ENCODE measurements at places on chromosomes 7 and 10. TPM values are rescaled to one million over a fixed set of nuclear protein-coding genes. Genes with fewer than 3 reads are reported as not detected.

Gene DRGX
- not detected for total RNA-seq

Gene UPK3B
- total RNA-seq: not detected

Gene STAG3
- total RNA-seq: 8.3 TPM

Gene FOXP2
- not detected for total RNA-seq

Gene CCL24
- total RNA-seq: not detected

Gene TUBAL3
- not detected for total RNA-seq

DNA sequence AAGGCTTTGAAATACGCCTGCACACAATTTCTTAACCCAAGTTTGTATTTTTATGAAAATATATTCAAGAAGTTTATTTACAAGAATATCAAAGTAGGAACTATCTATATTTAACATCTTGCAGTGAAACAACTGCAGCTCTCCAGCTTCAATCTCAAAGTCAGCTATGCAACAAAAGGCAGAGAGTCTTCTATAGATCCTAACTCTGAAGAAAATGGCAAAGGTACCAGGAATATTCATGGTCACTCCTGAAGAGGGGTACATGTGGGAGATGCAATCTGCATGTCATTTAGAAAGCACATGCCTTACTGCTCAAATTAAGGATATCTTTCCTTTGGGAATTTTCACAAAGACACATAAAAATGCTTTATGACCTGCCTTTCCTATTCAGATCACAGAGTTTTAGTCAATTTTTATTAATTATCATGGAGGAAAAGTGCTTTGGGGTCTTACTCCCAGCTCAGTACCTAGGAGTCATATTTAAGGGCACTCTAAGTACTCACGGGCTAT, 1.5 kb downstream of the ANK3 start:
- no peak for DNase-seq

- DNase-seq: peak; percentile 60
These were observed 779 bp downstream of the IFIT2 start for GRCh38 chr10:89302625-89303024.

GRCh38 chr10:130138479-130138866, 2.3 kb downstream of the GLRX3 start:
- DNase-seq: peak; percentile 81

DNA sequence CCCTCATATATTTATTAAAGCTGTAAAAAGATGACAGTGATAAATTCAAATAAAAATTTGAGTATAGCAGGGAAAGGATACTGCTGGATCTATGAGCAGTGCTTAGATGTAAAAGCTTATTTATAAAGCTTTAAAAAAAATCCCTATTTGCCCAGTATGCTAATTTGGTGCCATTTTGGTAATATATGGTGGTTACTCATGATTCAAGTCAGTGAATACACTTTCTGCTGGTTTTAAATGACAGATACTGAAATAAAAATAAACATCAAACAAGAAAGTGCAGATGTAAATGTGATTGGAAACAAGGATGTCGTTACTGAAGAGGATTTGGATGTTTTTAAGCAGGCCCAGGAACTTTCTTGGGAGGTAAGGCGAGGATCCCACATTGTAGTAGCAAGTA, 134.4 kb upstream of the SAMD8 start:
- DNase-seq: no peak

- DNase-seq: peak; percentile 57
These were observed 182.9 kb downstream of the BMPER start for GRCh38 chr7:34087892-34088891.

GRCh38 chr10:129511086-129511485, 44.0 kb downstream of the MGMT start:
- DNase-seq: no peak

DNA sequence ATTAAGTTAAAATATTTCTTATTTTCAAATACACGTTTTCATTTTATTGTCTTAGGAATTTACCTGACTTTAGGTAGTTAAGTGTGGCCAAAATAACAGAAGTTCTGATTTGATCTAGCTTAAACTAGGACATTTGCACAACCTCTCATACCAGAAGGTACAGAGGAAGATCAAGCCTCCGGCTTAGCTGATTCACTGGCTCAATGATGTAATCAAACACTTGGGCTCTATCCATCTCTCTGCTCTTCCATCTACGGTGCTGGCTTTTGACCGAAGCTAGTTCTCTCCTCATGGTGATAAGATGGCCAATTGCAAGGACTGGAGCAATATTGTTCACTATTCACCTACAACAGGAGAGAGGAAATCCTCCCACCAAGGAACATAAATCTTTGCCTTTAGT, 12.2 kb upstream of the HYCC1 start:
- DNase-seq: no peak

DNA sequence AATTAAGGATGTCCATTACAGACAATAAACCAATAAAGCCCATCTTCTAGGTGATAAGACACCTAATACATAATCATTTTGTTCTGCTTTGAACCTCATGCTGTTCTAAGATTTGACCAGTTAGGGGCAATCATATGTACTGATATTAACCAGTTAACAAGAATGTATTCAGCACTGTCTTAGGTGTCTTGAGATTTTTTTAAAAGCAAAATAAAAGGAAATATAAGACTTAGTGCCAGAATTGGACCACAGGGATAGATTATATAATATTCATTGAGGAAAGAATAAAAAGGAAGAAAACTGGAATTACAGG, 32.0 kb downstream of the IMMP2L start:
- DNase-seq: no peak

DNA sequence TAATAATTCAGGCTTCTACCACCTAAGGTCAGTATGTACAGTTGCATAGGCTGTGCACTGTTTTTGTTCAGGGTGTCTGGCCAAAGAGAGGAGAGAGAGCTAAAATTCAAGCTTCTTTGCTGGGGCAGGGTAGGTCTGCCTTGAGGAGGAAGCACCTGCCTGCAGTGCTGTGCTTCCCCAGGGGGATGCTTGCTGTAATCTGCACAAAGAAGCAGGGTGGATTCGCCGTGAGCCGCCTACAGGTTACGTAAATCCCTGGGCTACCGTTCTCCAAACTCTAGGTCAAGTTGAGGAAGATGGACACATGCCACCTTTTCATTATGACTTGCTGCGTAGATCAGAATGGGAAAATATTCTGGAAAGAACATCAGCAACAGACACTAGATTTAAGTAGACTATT, 543.3 kb downstream of the TNS3 start:
- no peak for DNase-seq

DNA sequence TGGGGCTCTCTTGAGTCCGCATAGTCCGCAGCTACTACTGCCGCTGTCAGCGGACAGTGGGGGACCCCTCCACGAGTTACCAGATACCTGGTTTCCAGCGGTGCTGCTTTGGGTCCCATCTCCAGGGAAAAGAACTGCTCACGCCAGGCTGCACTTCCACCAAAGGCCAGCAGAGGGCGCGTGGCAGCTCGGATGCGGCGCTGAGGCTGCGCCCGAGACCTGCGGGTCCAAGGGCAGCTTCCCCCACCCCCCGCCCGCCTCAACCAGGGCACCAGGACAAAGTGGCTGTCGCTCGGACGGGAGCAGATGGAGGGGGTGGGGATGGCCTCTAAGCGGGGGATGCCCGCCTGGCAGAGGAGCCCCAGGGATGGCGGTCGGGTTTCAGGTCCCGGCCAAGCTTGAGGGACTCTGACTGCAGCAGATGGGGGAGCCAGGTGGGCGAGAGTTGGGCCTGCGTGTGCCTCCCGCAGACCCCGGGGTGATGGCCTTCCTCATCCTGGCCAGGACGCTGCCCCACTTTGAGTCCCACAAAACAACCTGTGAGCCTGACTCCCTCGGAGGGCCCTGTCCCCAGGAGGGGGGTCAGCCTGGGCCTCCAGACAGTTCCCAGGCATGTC, 23.8 kb upstream of the ZNF735 start:
- no peak for DNase-seq

- no peak for DNase-seq
These were observed 134.7 kb downstream of the TMEM178B start for GRCh38 chr7:141208539-141208938.

DNA sequence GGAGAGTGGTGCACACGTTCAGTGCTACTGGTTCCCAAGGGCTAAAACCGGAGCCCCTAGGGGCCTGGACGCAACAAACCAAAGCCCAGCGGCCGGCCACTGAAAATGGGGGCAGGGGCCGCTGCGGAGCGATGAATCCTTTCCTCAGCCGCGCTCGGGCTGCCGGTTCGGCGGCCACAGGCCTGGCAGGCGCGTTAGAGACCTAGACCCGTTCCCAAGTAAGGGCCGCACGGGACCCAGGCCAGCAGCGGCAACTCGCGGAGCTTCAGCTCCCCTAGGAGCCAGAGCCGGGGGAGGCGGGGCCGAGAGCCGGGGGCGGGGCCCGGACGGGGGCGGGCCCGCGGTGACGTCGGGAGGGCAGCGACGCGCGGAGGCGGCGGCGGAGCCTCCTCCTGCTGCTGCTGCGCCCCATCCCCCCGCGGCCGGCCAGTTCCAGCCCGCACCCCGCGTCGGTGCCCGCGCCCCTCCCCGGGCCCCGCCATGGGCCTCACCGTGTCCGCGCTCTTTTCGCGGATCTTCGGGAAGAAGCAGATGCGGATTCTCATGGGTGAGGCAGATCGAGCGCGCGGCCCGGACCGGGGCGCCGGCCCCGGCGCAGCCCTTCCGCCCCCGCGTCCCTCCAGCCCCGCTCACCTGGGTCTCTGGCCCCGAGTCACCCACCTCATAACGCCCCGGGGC, at the start of gene ARF5:
Gene ARF5, plus strand, starts transcription at position 393 of the 678 bp plus-strand sequence. Its CDS starts 88 bp downstream, at position 481.
- DNase-seq: peak; percentile 76

GRCh38 chr7:19851504-19851903, 78.1 kb upstream of the TMEM196 start:
- DNase-seq: no peak

DNA sequence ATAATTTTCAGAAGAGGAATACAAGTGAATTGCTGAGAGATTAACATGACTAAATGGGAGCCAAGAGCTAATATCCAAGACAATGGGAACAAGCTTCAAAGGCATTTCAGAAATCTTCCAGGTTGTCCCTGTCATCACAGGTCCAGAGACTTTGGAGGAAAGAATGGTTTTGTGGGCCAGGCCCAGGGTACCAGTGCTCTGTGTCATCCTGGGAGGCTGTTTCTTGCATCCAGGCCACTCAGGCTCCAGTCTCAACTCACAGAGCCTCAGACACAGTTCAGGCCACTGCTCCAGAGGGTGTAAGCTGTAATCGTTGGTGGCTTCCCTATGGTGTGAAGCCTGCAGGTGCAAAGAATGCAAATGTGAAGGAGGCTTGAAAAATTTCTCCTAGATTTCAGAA, 170.4 kb upstream of the NRG3 start:
- no peak for DNase-seq

DNA sequence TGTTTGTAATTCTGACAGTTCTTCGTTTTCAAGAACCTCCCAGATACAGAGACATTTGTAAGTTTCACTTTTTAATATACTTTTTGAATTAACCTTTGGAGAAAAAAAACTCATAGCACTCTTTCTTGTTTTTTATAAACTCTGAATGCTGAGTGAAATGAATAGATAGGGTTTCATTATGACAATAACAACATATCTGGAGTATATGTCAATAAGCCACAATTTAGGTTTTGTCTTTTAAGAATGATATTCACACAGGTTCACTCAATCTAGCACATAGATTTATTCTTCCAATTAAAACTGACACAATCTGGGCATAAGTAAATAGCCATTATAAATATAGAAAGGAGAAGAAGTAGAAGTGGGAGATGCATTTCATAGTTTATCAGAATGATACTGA, 21.7 kb downstream of the ABCA13 start:
- no peak for DNase-seq

DNA sequence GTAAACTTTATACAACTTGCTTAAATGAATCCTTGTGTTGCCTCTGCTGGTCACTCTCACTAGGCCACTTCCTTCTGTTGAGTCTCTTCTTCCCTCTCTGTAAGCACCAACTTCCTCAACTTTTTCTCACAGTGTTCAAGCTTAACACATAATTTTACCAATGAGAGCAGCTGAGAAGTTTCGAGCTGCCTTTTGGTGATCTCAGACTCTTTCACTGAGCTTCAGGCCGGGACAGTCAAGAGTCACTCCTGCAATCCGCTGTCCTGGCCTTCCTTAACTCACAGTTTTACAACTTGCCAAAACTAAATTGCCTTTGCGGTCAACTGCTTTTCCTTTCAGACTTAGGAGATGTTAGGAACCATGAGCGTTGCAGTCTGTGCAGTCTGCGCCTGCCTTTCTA, 47.4 kb downstream of the PRPF18 start:
- no peak for DNase-seq

- no peak for DNase-seq
These were observed 19.0 kb upstream of the TRIM56 start for GRCh38 chr7:101066141-101066832.

GRCh38 chr10:86753638-86754434, 2.6 kb upstream of the BMPR1A start:
- no peak for DNase-seq

DNA sequence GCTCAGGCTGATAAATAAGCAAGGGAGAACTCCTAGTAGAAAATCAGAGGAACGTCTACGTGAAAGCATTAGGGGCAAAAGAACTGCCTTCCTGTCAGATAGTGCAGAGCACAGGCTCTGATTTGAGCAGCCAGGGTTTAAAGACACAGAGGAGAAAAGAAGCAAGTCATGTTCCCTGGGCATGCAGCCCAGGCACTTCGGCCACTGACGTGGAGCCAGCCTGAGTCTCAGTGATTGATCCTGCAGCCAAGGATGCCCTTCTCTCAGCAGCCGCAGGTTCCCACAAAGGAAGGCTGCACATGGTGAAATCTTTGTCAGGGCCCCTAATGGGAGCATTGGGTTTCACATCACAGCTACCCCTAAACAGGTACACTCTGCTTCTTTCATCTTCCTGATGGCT, 161.7 kb upstream of the HPS1 start:
- no peak for DNase-seq

- no peak for DNase-seq
These were observed 1177.7 kb upstream of the AUTS2 start for GRCh38 chr7:68420342-68421192.

DNA sequence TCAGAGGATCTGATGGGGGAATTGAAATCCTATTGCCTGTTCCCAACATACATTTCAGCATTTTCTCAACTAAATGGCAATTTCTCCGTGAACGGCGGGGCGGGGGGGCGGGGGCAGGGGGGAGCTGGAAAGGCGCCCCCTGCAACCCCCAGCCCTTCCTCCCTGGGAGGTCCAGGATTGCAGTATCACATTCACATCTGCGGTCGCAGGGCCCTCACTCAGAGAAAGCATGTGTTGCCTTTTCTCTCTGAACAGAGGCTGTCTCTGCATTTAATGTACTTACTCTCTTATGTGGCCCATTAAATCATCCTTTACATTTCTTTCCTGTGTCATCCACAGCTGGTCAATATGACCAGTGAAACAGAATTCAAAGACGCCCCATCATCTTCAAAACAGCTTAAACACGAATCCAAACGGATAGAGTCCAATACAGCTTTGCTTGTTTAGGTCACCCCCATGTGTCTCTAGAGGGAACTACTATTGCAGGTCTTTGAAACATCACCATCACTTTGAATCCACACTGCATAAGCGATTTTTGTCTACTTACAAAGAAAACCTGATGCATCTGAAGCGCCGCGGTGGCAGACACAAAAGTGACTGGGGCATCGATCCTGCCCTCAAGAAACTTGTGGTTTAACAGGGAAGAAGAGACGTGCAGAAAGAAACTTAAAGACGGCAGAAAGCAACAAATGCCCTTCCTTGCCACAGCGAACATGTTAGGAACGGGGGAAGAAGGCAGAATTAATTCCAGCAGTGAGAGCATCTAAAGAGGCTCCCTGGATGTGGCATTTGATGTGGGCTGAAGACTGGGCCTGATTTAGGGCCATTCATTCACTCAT, 17.0 kb upstream of the ECHDC3 start:
- peak; percentile 43 for DNase-seq
